Vagina (tissue), 2 donors: ENCODE measurements at places on chromosomes 1 and 21.

- no peak for DNase-seq
Measured at GRCh38 chr1:197437601-197438000, 169.5 kb downstream of the CRB1 start.

GRCh38 chr1:17661546-17662157, 93.5 kb upstream of the ACTL8 start:
- no peak for DNase-seq

GRCh38 chr1:31295874-31296485, 608 bp downstream of the SNRNP40 start:
- DNase-seq: no peak

DNA sequence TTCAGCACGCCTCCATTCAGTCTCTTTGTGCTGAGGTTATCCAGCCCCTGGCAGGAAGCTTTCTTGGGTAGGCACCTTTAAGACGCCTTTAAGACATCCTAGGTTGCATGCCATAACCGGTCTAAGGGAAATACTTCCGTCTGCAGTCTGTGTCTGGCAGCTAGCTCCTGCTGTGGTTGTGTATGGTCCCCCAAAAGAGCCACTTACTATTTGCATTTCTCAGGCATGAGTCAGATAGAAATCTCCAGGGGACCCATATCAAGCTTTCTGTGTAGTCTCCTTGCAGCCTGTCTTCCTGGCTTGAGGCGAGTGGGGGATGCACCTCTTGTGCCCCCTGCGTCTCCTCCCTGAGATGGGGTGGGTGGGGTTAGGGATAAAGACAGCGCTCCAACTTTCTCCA, 10.0 kb upstream of the RYR2 start:
- DNase-seq: no peak

DNA sequence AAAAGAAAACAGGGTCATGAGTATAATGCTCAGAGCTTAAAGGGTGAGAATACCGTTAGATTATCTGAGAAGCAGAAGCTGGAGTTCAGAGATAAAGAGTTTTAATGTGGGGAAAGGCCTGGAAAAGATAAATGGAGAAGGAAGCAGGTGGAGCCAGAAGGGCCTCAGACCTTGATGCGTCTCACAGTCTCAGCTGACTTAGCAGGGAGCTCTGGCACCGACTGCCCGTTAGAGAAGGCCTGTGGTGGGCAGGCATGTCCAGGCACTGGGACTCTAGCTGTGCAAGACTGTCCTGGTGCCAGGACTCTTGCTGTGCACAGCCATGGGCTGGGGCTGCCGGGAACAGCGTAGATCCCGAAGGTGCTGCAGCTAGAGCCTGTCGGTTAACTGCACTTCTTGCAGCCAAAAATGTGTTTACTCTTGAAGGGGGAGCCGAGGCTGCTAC, 3.8 kb upstream of the SLAMF9 start:
- no peak for DNase-seq

- DNase-seq: no peak
Measured at GRCh38 chr1:246602194-246602593, 35.9 kb downstream of the CNST start.

GRCh38 chr21:24636696-24637095, 970.6 kb downstream of the MRPL39 start:
- DNase-seq: no peak

- DNase-seq: no peak
Measured at GRCh38 chr1:6059866-6060265, 14.2 kb downstream of the KCNAB2 start.

DNA sequence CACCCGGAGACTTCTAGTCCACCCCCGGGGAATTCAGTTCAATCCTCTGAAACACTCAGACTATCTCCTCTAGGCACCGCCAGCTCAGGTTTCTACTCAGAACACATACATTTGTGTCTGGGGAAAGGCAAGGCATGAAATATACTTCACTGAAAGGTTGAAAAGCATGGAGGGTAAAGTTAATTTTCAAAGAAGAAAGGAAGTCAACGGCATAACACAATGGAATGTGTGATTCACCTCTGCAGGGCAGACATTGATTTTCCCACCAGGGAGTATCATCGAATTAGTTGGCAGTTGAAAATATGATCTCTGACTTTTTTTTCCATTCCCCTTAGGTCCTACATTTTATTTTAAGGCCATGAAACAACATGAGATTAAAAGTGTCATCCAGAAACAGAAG, 669.4 kb downstream of the SMYD3 start:
- no peak for DNase-seq

DNA sequence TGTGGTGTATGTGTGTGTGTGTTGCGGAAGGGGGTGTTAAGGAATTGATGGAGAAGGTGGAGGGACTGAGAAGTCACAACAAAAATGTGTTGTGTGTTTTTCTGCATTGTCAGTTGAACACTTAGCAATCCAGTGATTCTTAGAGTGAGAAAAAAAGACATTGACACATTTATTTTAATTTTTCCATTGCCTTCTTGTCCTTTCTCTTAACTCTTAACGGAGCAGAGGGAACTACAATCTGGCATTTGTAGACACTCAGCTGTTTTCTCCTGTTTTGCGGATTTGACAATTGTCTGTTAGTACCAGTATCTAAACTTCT, 725 bp downstream of the C1orf53 start:
- no peak for DNase-seq

DNA sequence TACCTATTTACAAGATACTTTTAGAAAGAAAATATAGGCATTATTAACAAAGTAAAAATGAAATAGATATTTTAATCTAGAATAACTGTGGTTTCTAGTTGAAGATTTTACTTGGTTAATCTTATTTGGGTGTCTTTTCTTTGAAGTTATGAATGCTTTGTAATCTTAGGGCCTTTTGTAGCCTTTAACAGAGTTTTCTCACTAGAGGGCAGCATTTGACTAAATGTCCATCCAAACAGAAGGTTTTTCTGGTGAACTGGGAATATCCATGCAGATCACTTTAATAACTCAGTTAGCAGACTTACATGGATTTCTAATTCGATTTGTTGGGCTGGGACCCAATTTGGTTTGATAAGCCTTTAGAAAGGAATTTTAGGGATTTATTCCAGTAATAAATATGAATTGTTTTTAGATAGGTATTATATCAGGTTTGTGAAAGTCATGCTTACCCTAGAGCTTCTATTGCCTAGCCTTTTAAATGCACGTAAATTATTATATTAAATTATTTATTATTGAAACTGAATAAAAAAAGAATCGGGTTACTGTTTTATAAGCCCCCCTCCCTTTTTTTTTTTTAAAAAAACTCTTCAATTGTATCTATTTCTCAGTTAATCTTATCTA, 119.7 kb downstream of the ZNF326 start:
- no peak for DNase-seq

GRCh38 chr1:17245816-17246325, 3.0 kb upstream of the PADI3 start:
- DNase-seq: no peak

- no peak for DNase-seq
Measured at GRCh38 chr1:150150133-150151021, 661 bp downstream of the PLEKHO1 start.

DNA sequence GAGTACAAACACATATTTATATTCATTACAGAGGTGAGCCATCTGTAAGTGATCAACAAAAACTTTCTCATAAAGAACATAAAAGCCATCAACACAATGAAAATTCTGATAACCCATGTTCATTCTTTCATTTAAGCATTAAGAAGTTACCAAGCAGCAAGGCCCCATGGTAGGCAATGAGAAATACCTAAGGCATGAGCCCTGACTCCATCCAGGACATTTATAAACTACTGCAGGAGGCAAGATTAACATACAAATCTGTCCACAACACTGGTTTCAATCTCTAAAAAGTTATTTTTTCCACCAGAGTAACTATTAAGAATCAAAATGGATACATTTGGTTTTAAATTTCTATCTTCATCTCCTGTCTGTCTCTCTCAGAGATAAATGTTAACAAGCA, 76.1 kb downstream of the SIPA1L2 start:
- no peak for DNase-seq

GRCh38 chr1:208135354-208135753, 108.8 kb downstream of the PLXNA2 start:
- DNase-seq: no peak

DNA sequence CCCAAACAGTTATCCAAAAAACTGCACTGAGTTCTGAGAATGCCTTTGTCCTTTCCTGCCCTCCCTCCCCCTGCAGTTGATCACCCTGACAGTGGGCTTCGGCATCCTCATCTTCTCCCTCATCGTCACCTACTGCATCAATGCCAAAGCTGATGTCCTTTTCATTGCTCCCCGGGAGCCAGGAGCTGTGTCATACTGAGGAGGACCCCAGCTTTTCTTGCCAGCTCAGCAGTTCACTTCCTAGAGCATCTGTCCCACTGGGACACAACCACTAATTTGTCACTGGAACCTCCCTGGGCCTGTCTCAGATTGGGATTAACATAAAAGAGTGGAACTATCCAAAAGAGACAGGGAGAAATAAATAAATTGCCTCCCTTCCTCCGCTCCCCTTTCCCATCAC, 8.8 kb upstream of the NHLH1 start:
- no peak for DNase-seq

DNA sequence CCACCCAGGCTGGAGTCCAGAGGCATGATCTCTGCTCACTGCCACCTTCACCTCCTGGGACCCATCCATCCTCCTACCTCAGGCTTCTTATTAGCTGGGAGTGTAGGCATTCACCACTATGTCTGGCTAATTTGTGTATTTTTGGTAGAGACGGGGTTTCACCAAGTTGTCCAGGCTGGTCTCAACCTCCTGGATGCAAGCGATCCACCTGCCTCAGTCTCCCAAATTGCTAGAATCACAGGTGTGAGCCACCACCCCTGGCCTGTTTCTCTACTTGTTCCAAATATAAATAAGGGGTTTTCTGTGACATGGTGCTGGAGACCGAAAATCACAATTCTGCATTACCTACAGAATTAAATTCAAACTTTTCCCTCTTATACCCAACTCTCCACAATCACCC, 36.6 kb upstream of the HSD3B1 start:
- peak; percentile 65 for DNase-seq

- DNase-seq: no peak
Measured at GRCh38 chr1:193494368-193494767, 308.0 kb upstream of the B3GALT2 start.

GRCh38 chr1:109499081-109499480, 5.2 kb downstream of the CYB561D1 start:
- DNase-seq: no peak

DNA sequence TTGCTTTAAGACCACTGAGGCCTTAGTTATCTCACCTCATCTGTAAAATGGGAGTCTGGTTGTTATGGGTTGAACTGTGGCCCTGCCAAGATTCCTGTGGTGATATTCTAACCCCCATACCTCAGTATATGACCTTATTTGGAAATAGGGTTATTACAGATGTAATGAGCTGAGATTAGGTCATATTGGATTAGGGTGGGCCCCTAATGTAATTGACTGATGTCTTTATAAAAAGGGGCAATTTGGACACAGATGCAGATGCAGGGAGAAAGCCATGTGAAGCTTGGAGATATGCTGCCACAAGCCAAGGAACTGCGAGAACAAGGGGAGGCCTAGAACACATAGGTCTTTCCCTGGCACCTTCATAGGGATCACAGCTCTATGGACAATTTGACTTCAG, 3.9 kb downstream of the C1orf87 start:
- DNase-seq: no peak

DNA sequence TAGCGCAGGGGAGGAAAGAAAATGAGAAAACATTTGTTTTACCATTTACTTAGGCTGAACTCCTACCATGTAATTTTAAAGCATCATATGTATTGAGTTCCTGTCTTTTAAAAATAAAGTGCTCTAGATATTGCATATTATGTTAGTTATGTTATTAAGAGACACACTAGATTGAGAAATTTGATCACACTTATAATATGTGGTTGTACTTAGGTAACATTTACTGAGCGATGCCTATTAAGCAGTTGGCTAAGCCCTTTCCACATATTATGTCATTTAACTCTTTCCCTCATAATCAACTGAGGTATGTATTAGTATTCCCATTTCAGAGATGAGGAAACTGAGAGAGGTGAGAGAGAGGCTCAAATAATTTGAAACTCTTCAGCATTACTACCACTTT, 4.5 kb upstream of the LRRC8D start:
- no peak for DNase-seq

- DNase-seq: no peak
Measured at GRCh38 chr1:111515291-111516004, 12.0 kb upstream of the ADORA3 start.

DNA sequence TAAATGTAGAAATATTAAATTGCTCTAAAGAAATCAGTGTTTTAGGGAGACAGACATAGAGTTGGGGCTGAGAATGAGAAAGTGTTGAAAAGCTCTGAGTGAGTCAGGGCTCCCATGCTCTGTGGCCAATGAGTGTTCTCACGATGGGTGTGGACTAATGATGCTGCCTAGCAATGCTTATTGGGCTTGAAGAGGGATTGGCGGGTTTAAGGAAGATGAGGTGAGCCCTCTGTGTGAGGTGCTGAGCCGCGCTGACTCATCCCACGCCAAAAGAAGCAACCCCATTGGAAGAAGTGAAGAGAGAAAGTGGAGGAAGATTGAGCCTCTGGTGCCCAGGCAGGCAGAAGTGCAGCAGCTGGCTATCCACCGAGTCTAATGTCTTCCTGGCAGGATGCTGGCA, 65.1 kb upstream of the DPT start:
- no peak for DNase-seq

GRCh38 chr1:236338096-236338495, 56.0 kb upstream of the EDARADD start:
- no peak for DNase-seq

DNA sequence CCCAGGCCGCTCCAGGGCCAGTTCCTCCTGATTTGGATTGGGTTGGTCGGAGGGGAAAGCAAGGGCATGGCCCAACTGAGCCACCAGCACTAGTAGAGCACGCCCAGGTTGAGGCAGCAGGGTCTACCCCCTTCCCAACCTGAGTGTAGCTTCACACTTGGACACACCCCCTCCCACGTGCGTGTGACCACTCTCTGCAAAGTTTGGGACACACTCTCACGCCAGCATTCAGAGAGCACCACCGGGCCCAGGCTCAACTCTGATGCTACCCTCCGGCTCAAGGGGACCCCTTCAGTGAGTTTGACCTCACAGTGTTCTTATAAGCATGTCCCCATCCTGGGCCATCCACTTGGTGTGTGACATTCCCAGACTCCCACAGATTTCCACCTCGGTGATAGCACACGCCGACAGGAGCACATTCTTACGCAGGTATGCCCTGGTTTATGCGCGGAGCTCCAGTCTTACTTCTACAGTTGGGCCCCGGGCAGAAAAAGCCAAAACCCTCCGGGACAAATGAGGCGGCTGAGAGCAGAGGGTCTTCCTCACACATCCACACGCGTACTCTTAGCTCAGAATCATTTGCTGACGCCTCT, 3.0 kb upstream of the DMRTA2 start:
- DNase-seq: no peak

DNA sequence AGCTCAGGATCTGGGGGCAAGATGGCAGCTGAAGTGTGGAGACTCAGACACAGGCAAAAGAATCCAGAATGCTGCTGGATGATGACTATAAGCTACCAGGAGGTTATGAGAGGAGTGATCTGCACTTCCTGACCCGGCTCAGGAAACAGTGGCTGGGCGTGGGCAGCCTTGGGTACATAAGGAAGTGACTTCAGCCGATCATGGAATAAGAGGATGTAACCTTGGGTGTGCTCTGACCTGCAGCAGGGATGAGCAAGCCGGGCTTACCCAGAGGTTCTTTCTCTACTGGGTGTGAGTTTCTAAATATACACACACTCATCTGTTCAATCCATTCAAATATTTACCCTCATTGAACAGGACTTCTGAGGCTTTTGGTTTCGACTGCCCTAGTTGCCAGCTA, 62.7 kb downstream of the CD34 start:
- no peak for DNase-seq
